ENCODE measurements at places on chromosomes 6 and 20.

DNA sequence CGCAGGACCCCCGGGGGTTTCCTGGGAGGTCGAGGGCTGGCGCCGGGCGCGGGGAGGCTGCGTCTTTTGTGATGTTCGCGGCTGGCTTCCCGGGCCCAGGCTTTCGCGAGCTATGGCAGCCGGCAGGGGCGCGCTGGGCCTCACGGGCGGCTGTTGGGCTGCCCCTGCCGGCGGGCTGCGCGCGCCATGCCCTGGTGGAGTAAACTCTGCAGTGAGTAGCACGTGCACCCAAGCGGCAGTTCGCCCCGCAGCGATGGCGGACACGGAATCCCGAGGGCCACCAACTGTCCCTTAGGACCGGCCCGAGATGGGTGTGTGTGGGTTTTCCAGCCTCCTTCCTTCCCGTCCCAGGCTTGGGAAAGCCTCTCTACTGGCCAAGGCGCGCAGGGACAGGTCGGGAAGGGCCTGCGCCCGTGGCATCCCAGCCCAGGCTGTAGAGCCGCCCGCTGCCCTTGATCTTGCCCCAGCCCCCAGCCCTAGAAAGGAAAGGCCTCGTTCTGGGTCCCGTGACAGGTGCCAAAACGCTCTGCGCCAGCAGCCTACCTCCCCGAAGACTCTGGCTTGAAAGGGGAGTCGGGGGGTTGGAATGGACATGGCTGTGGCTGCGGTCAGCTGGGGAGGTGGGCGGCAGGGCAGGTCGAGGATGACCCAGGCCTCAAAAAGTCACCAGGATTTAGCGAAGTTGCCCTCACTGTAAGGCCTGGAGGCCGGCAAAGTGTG lies 49.7 kb downstream of the ZBTB2 start:
- DNase-seq = no peak

DNA sequence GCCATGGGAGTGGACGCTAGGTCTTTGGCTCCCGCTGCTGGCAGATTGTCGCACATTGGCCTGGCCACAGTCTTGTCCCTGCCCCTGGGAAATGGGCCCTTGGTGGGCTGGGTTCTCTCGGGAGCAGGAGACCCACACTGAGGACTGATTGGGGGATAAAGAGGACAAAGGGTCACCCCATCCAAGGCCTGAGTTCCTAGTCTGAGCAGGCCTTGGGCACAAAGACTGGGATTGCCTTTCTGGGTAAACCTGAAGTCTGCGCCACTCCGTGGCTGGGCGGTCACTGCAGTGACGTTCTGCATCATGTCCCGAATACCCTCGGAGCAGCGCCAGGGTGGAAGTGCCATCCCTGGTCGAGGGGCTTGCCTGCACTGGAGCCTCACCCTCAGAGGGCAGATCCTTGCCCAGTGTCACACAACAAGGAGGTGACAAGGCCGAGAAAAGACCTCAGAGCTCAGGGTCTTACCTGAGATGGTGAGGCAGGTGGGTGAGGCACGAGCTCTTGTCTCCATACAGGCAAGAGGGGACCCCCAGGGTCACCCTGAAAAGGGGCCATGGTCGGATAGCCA lies 36.1 kb upstream of the ZBP1 start:
- no peak for DNase-seq

DNA sequence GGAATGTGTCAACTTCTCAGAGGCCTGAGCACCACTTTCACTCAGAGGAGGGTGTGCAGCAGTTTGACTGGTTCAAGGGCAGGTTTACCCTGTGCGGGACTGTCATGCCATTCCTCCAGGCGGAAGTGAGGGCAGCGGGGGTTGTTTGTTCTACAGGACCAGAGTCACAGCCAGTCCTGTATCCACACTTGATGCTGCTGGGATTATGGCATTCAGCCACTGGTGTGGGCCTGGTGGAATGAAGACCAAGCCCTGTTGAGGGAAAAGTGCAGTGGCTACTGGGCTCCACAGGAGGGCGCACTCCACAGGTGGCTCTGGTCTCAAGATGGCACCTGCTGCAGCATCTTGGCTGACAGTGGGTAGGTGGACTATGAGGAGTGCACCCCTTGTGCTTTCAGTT lies 14.8 kb downstream of the SEMG2 start:
- DNase-seq = no peak

- peak; percentile 1 for DNase-seq
Measured at GRCh38 chr6:2876210-2877056, 26.7 kb downstream of the SERPINB9 start.

DNA sequence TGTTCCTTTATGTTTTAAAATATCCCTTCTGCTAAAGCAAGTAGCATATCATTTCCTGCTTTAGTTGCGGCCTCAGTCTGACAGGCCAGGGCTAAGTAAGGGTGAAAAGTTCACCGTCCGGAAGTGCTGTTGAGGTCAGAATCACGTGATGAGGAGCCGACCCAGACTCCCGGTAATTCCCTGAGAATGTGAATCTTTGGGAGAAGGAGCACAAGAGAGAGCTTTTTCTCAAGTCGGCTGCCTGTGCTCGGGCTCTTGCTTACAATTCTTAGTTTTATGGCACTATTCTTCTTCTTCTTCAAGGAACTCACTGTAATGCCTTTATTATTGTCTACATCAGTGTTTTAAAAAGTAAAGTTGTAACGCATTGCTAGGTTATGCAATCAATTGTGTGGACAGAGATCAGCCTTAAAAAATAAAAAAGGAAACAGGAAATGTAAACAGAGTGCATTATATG lies 309.3 kb downstream of the PRL start:
- no peak for DNase-seq

DNA sequence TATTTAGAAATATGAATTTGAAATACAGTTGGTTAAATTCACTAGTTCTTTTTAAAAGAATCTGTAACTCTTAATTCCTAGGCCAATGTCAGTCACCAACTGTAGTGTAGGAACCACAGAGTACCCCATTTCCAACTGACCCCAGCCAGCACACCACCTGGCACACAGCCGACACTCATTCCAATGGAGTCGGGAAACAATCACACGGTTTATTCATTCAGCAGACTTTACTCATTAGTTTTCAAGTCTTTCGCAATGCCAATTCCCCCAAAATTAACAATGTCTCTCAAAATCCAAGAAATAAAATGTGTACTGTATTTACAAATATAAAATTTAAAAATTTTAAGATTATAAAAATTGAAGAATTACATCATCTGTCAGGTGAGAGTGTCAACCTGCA lies 13.5 kb downstream of the ARG1 start:
- DNase-seq = no peak

- DNase-seq = peak; percentile 97
Measured at GRCh38 chr20:60573003-60573680, 614.9 kb downstream of the CDH26 start.

GRCh38 chr6:144017166-144018094 lies 9.4 kb upstream of the PLAGL1 start:
- DNase-seq = no peak

DNA sequence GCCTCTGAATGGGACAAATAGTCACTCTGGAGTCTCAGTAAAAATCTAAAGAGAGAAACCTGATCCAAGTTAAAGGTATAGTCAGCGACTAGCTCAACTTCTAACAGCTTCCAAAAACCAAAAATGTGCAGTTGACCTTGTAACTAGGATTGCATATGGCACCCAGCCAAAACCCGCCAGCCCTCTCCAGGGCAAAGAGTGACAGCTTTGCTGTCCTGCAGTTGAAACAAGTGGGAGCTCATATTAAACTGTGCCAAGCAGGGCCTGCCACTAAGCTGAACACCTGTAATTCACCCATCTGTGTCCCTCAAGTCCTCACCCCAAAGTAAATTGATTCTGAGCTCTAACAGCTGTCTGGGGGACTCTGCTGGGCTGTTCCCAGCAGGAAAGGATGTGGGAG lies 695.3 kb downstream of the MAFB start:
- peak; percentile 87 for DNase-seq

- no peak for DNase-seq
Measured at GRCh38 chr6:7846966-7847818, 63.4 kb downstream of the TXNDC5 start.

- DNase-seq = no peak
Measured at GRCh38 chr20:40192081-40192480, 497.0 kb downstream of the MAFB start.

- DNase-seq = no peak
Measured at GRCh38 chr6:87059943-87060342, 35.0 kb downstream of the CGA start.

- no peak for DNase-seq
Measured at GRCh38 chr20:23090147-23090546, 4.0 kb upstream of the CD93 start.

- DNase-seq = no peak
Measured at GRCh38 chr6:45892696-45893245, 122.9 kb downstream of the CLIC5 start.

GRCh38 chr6:84332139-84333034 lies 104.9 kb upstream of the CEP162 start:
- DNase-seq = no peak

DNA sequence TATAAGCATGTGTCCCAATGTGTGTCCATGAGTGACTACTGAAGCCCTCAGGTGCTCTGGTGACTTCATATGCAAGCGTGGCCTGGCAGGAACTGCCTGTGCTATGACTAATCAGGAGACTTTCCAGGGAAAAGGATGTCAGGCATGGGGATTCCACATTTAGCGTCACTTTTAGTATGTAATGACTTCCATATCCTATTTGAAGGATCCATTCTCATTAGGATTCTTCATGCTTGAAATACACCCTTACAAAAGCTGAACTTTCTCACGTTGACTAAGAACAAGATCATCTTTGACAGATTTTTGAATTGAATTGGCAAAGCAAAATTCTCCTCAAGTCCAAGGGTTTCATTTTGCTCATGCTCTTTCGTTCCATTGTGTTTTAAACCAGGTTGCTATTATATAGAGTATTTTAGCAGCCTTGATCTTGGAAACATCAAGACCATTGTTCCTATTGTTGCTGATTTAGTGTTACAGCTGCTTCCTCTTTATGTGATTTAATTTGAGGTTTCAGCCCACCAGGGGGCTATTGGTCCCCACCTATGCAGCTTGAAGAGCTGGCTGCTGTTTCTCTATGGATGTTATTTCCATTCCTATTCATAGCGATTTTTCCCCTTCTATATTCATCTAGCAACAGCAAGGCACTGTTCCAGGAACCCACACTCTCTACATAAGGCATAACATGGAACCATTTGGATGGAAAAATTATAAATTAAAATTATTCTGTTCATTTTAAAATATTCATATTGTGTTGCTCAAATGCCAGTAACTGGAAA lies 418.6 kb downstream of the CDKAL1 start:
- DNase-seq = peak; percentile 86

DNA sequence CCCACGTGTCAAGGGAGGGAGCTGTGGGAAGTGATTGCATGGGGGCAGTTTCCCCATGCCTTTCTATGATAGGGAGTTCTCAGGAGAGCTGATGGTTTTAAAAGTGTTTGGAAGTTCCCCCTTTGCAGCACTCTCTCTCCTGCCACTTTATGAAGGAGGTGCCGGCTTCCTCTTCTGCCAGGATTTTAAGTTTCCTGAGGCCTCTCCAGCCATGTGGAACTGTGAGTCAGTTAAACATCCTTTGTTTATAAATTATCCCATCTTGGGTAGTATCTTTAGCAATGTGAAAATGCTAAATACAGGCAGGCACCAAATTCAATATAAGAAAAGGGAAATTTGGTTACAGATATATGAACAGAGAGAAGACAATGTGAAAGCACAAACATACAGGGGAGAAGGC lies 96.4 kb upstream of the EPHA7 start:
- no peak for DNase-seq

GRCh38 chr20:46282669-46283068 lies 25.6 kb downstream of the CDH22 start:
- no peak for DNase-seq

- DNase-seq = no peak
Measured at GRCh38 chr6:40535819-40536380, 51.3 kb downstream of the LRFN2 start.

- DNase-seq = no peak
Measured at GRCh38 chr20:39716796-39717341, 754.7 kb downstream of the DHX35 start.

DNA sequence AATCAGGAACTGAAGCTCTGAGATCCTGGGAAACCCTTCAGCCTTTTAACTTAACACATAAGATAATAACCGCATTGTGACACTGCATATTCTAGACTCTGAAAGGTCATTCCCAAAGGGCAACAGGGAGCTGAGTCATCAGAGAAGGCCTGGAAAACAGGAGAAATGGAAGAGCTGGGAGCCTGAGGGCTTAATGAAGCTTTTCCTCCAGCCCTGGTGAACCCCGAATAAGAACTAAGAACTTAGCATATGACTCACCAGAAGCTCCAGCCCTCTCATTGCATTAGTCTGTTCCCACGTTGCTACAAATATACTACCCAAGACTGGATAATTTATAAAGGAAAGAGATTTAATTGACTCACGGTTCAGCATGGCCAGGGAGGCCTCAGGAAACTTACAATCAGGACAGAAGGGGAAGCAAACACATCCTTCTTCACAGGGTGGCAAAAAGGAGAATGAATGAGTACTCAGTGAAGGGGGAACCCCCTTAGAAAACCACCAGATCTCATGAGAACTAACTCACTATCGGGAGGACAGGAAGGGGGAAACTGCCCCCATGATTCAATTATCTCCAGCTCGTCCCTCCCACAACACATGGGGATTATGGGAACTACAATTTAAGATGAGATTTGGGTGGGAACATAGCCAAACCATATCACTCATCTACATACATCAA lies 648.5 kb downstream of the TFAP2A start:
- no peak for DNase-seq

DNA sequence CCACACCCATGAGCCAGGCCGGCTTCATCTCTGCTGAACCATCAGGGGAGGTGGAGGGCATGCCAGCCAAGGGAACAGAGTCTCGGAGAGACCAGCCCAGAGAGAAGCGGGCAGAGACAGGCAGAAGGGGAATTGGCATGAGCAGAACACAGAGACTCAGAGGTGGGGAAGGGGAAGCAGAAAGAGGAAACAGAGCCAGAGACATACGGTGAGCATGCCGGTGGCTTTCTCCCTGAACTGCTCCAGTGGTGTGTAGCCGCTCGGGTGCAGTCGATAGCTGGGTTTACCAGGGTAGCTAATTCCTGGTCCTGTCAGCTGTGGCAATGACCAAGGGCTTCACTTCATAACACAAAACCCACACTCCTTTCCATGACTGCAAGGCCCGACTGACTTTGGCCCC lies 83.6 kb upstream of the CCDC167 start:
- no peak for DNase-seq

DNA sequence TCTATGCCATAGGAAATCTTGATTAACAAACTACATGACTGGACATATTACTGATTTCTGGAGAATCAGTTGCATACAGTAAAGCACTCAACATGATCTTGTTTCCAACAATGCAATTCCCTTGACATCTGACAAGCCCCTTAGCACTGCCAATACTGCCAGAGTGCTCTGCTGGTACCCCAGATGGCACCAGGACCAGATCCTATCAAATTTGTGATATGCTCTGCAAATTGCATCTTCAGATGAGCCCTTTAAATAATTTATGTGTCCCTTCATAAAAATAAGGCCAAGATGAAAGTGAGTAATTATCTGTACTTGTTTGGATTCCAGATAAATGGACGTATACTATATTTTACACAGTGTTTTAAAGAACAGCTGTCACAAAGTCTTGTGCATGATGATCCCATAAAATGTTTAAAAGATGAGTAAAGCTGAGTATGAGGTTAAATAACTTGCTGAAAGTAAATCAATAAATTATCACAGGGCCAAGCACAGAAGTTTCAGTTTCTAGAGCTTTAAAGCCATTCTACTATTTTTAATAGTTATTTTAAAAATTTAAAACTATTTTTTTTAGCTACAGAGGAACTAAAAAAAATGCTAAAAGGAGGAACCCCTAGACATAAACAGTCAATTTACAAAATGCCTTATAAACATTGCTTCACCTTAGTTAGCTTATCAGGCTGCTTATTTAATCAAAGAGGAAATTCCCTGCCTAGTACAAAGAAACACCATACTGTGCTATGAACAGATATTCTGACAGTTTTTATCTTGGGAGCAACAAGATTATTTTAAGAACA lies 42.1 kb downstream of the NUDT3 start:
- DNase-seq = no peak

Measured in NCI-H1092 treated with DMSO at 0.1 percent for 48 hours (cell line).